Esophagus mucosa (tissue), 1 donor: ENCODE measurements at places on chromosomes 4 and X. TPM values are rescaled to one million over a fixed set of nuclear protein-coding genes. Genes with fewer than 3 reads are reported as not detected.
A peak's percentile ranks its signal among the peaks of the same experiment; 100 is the strongest.

DLG3 gene
- total RNA-seq = 36.4 TPM

PCDH7 gene
- 13.6 TPM for total RNA-seq

DNA sequence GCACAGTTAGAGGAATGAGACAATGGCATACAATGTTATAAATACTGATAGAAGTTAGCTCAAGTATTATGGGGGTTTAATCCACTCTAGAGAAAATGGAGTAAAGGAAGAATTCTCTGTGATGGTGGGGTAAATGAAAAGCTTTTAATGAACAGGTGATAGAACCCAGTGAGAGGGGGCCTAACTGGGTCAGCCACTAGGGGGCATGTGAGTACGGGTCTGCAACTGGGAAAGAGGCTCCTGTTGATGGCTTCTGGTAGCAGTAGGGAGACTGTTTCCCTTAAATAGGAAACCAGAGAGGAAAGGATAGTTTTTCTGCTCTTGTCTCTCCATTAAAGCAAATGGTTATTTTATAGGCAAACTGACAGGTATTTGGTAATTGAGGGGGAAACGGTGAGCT lies 132.8 kb upstream of the GPR101 start:
- ATAC-seq = no peak

- no peak for ATAC-seq
Measured at GRCh38 chrX:9789555-9789954, 3.3 kb downstream of the SHROOM2 start.

DNA sequence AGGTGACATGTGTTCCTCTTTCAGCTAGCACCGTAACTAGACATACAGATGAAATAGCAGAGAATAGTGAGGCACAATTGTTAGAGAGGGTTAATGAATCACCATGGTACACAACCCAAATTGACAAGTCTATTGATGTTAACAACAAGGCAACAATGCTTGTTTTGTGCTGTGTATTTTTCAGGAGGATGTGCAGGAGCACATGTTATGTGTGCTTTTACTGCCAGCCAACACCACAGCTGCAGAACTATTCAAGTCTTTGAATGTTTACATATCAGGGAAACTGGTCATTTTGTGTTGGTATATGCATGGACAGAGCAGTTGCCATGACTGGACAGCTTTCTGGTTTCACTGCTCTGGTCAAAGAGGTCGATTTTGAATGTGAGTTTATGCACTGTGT lies 32.8 kb downstream of the STBD1 start:
- ATAC-seq = no peak

GRCh38 chr4:110587666-110588285 lies 35.1 kb downstream of the PITX2 start:
- ATAC-seq = no peak

- ATAC-seq = peak; percentile 23
Measured at GRCh38 chrX:51395810-51396728, 63.4 kb downstream of the NUDT10 start.

- no peak for ATAC-seq
Measured at GRCh38 chr4:73036123-73036522, 33.4 kb downstream of the COX18 start.
